ENCODE measurements at places on chromosomes 11 and 22. TPM values are rescaled to one million over a fixed set of nuclear protein-coding genes. Genes with fewer than 3 reads are reported as not detected.

Gene BRD1
- total RNA-seq = 8.0 TPM

Gene CCDC73
- not detected for total RNA-seq

Gene CD44
- total RNA-seq = 324 TPM

Gene DTX4
- total RNA-seq = 0.21 TPM

Gene PATE2
- total RNA-seq = not detected

Gene CRYBB2
- not detected for total RNA-seq

Gene SLC22A6
- not detected for total RNA-seq

Gene GPR83
- not detected for total RNA-seq

Gene WNT7B
- total RNA-seq = 4.5 TPM

Gene OSM
- not detected for total RNA-seq

Gene DDTL
- 1.2 TPM for total RNA-seq

Gene TRIM34
- 13.8 TPM for total RNA-seq

Gene KCNQ1OT1
- total RNA-seq = 0.81 TPM

Gene NLRP14
- not detected for total RNA-seq

Gene IL17REL
- total RNA-seq = not detected

Gene HTR3B
- not detected for total RNA-seq

Gene CDCA5
- 49.5 TPM for total RNA-seq

Gene GAL
- total RNA-seq = not detected

Gene EMID1
- total RNA-seq = 0.24 TPM

All from A172 (cell line).